ENCODE measurements at places on chromosomes 11 and 22.

DNA sequence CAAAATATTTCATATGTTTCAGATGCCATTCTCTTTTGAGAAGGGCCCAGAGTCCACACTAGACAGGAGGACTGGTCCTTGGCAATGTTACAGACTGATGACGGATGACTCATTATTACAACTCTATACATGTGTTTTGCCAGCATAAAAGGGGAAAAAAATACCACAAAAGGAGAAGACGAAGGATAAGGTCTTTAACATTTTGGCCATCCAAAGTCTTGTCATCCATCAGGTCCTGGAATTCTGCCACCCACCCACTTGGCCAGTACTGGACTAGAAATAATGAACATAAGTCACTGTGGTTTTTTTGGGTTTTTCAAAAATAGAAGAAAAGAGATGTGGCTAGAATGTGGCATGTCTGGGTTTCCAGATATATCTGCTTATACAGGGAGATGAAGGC is 57.7 kb upstream of the BDNF start:
- peak; percentile 53 for DNase-seq

GRCh38 chr11:129259931-129260348 is 67.8 kb upstream of the ARHGAP32 start:
- peak; percentile 86 for DNase-seq

DNA sequence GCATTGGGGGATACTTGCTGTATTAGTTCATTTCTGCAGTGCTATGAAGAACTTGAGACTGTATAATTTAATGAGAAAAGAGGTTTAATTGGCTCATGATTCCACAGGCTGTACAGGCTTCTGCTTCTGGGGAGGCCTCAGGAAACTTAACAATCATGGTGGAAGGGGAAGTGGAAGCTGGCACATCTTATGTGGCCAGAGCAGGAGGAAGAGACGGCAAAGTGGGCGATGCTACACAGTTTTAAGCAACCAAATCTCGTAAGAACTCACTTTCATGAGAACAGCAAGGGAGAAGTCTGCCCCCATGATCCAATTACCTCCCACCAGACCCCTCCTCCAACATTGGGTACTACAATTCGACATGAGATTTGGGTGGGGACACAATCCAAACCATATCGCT is 55.1 kb downstream of the TMPRSS5 start:
- DNase-seq, result no peak

DNA sequence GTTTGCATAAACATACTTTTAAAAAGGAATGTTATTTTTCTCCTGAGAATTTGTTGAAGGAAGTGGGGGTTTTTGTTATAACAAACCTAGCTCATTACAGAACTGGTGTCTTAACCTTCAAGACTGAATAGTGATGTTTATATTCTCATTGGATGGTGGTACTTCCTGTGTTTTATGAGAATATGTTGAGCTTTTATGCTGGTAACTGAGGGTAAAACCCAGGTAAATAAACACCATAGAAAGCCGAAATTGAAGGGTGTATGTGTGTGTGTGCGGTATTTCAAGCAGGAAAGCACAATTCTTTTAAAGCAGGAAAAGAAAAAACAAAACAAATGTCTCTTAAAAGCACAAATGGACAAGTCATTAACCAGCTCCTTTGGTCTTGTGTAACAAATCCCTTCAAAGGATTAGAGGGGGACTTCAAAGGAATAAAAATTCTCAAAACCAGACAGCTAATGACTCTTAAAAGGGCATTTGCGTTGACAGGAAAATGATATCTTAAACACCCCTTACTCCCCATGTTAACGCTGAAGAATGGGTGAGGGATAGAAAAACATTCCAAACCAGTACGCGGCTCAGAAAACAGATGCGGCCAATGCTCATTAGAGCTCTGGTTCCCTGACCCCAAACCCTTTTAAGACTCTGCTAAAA is 23.8 kb downstream of the LMO2 start:
- no peak for DNase-seq

GRCh38 chr22:31447337-31447736 is 42.3 kb downstream of the EIF4ENIF1 start:
- DNase-seq, result no peak

DNA sequence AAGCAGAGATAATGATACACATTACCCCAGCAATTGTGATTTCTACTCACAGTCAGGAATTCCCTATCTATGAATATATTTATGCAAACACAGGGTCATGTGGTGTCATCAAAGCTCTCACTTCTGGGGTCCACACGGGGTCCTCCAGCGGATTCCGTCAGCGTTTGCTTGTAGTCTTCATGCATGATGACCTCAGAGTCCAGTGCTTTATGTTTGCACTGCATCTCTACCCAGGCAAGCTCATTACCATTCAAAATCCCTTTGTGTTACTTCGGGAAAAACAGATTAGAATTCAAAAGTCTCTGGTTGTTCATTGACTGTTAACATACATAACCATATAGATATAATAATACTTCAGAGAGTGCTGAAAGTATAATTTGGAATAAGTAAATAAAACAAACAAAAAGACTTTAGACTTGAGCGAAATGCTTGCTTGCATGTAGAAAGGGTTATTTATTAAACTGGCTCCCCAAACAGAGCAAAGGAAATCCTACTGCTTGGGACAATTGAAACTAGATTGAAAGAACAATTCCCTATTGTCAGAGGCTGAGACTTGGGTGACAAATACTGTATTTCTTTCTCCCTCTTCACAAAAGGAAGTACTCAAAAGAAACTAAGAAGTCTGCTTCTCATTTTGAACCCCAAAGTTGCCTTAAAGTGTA is 423.1 kb downstream of the ETS1 start:
- DNase-seq, result no peak

GRCh38 chr11:110490886-110491285 is 61.1 kb downstream of the FDX1 start:
- no peak for DNase-seq

DNA sequence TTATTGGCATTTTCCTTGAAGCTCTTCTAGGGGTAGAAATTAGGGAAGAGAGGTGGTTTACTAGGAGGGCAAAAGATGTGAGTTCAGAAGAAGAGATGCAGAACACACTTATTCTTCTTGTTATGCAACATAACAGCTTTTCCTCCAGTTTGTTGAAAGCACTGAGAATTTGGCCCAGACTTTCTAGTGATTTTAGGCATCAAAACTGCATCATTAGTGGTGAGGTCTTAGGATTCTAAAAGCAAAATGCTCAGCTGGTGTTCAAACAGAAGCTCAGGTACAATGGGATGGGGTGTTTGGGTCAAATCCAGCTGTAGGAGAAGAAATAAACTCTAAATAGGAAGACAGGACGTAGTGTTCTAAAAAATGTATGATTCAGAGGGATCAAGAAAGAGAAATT is 221.1 kb downstream of the OPCML start:
- no peak for DNase-seq

DNA sequence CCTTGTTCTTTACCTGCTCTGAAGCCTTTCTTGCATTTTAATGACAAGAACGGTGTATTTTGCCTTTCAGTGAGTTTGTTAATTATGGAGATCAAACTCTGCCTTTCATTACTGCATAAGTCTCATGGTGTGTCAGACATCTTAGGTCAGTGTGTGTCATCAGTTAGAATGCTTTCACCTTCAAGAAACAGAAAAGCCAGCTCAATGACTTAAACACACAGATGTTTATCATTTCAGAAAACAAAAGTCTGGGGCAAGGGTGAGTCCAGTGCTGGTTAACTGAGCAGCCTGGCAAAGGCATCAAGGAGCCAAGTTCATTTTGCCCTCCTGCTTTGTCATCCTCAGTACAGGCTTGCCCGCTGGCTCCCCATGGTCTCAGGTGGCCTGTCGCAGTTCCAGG is 54.5 kb downstream of the PACS1 start:
- DNase-seq, result no peak

Measured in COLO829 (cell line).